HEK293T (cell line): ENCODE measurements at places on chromosomes 6 and 20.

GRCh38 chr6:128394167-128394566 is 126.2 kb downstream of the PTPRK start:
- no peak for DNase-seq

GRCh38 chr20:41064377-41064776 is 35.8 kb downstream of the TOP1 start:
- no peak for DNase-seq

DNA sequence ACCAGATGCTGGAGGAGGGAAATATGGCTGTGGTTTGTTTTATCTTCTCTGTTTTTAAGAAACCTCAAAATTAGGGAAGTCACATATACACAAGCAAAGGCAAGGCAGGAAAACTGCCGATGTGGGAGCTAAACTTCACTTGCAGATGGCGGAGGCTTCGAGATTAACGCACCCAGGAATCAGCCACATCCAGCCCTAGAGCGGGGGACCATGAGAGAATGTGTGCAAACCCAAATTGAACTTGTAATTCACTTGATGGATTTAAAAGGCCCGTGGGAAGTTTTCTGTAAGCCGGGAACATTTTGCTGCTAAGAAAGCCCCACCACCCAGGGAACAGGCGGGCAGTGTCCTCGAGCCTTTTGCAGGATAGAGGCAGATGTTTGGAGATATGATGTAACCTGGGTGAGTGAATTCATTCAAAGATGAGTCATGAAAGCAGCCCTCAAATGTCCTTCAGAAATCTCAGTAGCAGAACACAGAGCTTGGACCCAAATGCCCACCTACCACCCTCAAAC is 39.9 kb downstream of the PREX1 start:
- no peak for DNase-seq

- no peak for DNase-seq
Measured at GRCh38 chr6:3228046-3228671, 706 bp upstream of the TUBB2B start.
